ENCODE measurements at places on chromosomes 16 and 17.

- DNase-seq: no peak
These were observed 53.5 kb downstream of the DNAH3 start for GRCh38 chr16:21097151-21097550.

GRCh38 chr17:17496189-17497064 lies at the start of gene RASD1:
TSS of gene RASD1 (minus strand) at chr17:17496395. CDS start at chr17:17496181, 214 bp downstream.
- DNase-seq: peak; percentile 55

GRCh38 chr17:66255527-66255971 lies 26.3 kb upstream of the APOH start:
- DNase-seq: no peak

GRCh38 chr17:13597723-13598347 lies 3.9 kb downstream of the HS3ST3A1 start:
- no peak for DNase-seq

GRCh38 chr16:56477096-56477878 lies 25.9 kb downstream of the OGFOD1 start:
- DNase-seq: no peak

GRCh38 chr16:30921459-30921747 lies 2.0 kb upstream of the FBXL19 start:
- no peak for DNase-seq

- DNase-seq: no peak
These were observed 87.5 kb downstream of the SOCS1 start for GRCh38 chr16:11168386-11169051.

- peak; percentile 55 for DNase-seq
These were observed 253.8 kb upstream of the PMFBP1 start for GRCh38 chr16:72425571-72426341.

- DNase-seq: no peak
These were observed 6.2 kb downstream of the ACD start for GRCh38 chr16:67653789-67654402.

GRCh38 chr17:79162012-79162963 lies 87.7 kb downstream of the ENGASE start:
- DNase-seq: peak; percentile 49

- DNase-seq: no peak
These were observed 5.0 kb upstream of the KRT19 start for GRCh38 chr17:41532947-41533570.

DNA sequence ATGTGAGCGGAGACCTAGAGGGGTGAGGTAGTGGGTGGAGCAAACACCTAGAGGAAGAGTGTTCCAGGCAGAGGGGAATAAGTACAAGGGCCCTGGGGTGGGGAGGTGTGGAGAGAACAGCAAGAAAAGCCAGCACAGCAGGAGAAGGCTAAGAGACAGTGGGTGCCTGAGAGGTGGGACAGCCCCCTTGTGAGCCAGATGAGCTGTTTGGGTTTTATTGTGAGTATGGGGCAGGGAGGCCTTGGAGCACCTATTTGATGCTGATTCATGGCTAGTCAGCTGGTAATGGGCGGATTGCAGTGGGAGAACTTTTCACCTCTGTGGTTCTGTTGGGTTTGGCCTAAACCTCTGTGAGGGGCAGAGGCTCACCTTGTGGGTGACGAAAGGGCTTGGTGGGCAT lies 68.4 kb downstream of the ABCC1 start:
- DNase-seq: no peak

DNA sequence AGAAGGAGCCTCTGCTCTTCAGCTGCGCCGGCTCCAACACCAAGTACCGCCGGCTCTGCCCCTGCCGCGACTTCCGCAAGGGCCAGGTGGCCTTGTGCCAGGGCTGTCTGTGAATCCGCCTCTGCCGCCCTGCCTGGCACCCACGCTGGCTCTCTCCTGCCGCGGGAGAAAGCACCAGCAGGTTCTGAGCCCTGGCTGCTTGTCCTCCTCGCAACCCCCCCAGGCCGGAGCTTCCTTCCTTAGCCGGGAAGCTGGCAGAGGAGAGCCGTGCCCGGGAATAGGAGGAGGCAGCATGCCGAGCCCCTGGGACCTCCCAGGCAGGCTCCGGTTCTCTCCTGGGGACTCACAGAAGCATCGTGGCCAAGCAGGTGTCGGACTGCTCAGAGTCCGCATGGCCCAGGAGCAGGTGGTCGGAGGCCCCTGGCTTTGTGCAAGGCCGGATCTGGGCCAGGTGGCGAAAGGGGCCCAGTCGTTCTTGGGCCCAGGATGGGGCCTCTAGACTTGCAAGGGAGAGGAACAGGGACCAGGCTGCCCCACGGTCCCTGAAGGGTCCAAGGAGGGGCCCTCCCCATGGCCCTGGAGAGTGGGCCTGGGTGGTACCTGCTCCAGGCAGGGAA lies 80.6 kb downstream of the MGAT5B start:
- DNase-seq: no peak

DNA sequence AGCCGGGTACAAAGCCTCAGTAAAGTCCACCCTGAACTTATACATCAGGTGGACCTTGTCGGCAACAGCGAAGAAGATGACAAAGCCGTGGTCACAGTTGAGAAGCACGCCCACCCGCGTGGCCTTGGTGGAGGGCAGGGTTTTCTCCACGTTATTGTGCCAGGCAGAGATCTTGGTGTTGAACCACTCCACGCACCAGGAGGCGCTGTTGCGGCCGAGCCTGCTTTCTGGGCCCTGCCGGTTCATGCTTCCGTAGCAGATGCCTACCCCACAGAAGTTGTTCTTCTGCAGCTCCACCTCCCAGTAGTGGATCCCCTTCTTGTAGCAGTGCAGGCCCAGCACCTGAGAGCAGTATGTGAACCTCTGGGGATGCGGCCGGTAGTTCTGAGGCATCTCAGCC lies 22.1 kb downstream of the TRIM25 start:
- no peak for DNase-seq

GRCh38 chr17:74633326-74633725 lies 9.8 kb upstream of the CD300E start:
- DNase-seq: no peak

GRCh38 chr17:57086069-57086930 lies 1.3 kb downstream of the AKAP1 start:
- DNase-seq: peak; percentile 30

GRCh38 chr17:43368740-43369506 lies 29.9 kb upstream of the ARL4D start:
- peak; percentile 87 for DNase-seq

DNA sequence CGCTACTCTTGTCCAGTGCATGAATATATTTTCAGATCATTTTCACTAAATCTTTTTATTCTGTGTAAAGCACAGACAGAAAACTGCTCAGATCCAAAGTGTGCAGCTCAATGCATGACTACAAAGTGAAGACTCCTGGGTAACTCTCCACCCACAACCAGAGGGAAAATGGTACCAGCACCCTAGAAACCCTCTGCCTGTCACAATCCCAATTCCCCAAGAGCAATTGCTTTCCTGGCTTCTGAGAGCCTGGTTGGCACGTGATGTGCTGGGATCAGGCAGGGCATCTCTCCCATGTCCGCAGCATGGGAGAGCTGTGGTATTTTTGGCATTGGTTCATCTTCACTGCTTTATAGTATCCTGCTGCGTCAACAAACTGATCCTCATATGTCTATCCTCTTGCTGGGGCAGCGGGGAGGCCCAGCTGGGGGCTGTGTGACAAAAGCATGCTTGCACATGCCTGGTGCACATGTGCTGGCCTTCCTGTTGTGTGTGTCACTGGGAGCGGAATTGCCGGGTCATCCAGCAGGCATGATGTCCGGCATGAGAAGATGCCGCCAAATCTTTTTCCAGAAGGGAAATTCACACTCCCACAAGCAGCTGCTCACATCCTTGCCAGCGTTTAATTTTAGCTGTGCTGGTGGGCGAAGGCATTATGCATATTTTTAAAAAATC lies 278.9 kb upstream of the FOXF1 start:
- no peak for DNase-seq

DNA sequence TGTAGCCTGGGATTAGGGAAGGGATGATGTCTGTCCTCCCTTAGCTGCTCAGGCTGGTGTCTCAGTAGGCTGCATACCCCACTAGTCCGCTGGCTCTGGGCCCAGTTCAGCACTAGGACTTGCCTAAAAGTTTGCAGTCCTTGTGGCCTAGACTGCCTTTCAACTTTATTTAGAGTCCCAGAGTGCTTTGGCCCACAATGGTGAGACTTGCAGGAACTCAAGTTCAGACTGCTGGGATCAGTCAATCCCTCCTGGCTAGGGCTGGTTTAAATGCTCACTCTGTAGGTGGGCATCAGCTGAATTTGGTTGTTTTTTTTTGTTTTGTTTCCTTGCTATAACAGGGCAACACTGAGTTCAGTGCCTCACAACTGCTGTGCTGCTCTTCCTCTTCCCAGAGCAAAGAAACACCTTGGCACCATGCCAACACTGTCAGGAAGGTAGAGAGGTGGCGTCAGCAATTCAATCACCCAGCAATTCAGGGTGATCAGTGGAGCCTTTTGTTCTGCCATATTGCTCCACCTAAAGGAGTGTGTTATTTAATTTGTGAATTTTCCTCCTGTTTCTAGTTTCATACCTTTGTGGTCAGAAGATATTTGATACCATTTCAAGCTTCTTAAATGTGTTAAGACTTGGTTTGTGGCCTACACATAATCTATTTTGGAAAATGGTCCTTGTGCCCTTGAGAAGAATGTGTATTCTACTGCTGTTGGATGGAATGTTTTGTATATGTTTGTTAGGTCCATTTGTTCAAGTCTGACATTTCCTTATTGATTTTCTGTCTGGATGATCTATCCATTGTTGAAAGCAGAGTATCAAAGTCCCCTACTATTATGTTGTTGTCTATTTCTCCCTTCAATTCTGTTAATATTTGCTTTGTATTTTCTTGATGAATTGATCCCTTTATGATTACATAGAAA lies 284.0 kb upstream of the PMFBP1 start:
- DNase-seq: peak; percentile 79

GRCh38 chr16:89320782-89321501 lies 103.4 kb downstream of the ZNF778 start:
- DNase-seq: peak; percentile 77

DNA sequence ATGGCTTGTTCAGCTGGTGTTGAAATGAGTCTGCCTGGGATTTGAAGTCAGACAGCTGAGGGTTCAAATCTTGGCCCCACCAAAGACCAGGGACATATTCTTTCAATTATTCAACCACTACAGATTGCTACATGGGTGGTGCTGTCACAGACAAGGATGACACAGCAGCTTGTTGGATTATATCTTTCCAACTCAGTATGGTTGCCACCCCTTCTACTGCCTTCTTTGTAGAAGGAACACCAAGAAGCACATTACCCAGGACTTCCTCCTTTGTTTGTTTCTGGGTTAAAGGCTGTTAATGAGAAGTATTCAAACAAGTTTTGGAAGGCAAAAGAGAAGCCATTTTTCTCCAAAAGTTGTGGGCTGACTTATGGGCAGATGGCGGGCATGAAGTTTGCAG lies 78.6 kb downstream of the COPRS start:
- DNase-seq: no peak

GRCh38 chr16:6732166-6732565 lies 600.5 kb upstream of the RBFOX1 start:
- DNase-seq: no peak

DNA sequence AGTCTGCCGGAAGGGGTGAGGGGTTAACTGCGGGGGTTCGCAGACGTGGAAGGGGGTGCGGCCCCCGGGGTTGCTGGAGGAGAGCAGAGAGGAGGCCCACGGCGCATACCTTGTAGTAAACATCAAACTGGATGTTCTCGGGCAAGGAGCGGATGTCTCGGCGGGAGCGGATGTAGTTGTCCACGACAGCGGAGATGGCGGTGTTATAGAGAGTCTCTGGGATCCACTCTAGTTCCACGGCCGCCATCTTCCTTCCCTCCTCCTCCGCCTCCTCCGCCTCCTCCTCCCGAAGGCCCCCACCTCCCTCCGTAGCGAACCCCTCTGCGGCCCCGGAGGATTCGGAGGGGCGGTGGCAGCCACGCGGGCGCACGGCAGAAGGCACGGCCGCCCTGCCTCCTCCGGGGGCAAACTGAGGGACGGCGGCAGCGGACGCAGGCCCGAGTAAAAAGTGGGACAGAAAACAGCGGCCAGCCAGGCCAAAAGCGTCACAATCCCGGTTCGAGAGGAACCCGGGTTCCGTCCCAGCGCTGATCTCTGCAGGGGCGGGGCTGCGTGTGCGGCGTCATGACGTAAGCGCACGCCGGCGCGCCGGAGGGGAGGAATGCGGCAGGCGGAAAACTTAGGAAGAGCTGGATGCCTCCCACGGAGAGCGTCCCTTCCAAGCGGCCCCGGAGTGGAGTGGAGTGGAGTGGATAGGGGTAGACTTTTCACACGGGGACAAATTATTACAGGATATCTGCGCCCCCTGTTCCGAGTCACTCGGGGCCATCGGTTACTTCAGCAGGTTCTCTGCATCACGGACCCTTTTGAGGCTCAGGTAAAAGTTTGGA lies at the start of gene APPBP2:
APPBP2 (minus strand) TSS at position 558 of the 830 bp plus-strand sequence; CDS start at position 247, 311 bp downstream.
- peak; percentile 55 for DNase-seq

GRCh38 chr17:73539166-73539565 lies 105.1 kb downstream of the SDK2 start:
- no peak for DNase-seq

- peak; percentile 52 for DNase-seq
These were observed 11.7 kb upstream of the ST6GALNAC2 start for GRCh38 chr17:76597156-76598003.

DNA sequence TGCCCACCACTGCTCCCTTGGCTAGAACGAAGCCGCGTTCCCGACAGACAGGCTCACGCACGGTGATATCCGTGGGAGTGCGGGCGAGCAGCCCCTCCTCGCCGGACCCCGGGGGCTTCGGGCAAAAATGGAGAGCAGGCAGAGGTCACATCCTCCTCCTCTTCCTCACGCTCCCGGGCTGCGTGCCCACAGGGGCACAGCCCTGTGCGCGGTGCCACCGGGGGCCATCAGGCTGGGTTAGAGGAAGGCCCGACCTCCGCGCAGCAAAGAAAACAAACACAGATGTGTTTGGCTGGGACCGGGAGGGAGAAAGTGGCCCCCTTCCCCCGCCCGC lies 519 bp upstream of the NTN1 start:
- no peak for DNase-seq

DNA sequence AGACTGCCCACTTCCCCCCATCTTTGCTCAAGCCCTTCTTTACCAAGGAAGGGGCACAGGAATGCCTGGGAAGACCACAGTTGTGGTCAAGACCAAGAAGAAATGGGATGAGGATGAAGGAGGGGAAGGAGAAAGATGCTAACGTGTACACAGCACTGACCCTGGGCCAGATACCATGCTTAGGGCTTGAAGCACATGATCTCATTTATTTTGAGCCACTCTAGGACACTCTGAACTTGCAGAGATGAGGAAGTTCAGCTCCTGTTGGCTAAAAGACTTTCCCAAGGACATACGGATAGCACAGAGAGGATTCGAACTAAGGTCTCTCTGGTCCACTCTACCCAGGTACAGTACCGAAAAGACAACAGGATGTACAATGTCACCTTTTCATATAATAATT lies 42.6 kb downstream of the PIK3R5 start:
- DNase-seq: no peak

- DNase-seq: no peak
These were observed 6.0 kb upstream of the MAPT start for GRCh38 chr17:45888392-45888791.

GRCh38 chr17:9306086-9306485 lies 269.5 kb downstream of the STX8 start:
- DNase-seq: no peak

- DNase-seq: no peak
These were observed 1.0 kb upstream of the ENDOV start for GRCh38 chr17:80413771-80414507.

Measured in COR-L47 (cell line).